ENCODE measurements at places on chromosomes 6 and 20. TPM values are rescaled to one million over a fixed set of nuclear protein-coding genes. Genes with fewer than 3 reads are reported as not detected.

Gene LST1
- 5.1 TPM for total RNA-seq

Gene SLC17A1
- not detected for total RNA-seq

Gene RAET1E
- not detected for total RNA-seq

GRCh38 chr6:122184401-122184827 lies 215.0 kb upstream of the HSF2 start:
- DNase-seq = peak; percentile 46

DNA sequence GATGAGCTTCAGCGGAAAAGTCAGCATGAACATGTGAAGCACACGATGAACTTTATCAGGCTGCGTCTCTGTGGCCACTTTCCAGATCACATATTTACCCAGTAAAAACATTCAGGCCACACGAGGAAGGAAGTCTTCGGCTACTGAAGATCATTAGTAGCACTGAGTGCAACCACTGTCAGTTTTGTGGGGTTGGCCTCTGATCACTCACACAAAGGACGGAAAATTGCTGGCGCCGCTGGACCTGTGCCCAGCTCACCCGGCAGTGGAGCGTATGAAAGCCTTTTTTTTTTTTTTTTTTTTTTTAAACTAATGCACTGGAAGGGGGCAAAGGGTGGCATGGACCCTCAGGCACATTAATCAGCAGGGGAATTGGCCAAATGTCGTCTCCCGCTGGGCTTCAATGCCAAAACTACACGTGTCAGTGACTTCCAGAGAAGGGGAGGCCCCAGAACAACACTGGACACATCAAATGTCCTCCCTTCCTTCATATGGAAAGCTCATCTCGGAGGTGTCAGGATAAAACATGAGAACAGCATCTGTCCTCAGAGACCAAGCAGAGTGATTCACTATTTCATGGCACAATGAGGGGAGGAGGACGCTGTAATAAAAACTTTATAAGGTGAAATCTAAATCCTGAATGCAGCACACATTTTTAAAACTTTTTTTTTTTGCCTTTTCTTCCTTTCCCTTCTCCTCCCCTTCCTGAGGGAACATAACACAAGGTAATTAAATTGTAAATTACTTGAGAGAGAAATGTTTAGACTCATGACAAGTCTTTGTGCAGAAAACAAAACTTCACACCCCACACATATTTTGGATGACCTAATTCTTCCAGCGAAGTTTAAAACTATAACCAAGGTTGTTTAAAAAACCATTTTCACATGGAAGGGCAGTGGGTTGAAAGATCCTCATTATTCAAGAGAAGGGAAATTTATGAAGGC lies 223.4 kb downstream of the FOXC1 start:
- DNase-seq = no peak

DNA sequence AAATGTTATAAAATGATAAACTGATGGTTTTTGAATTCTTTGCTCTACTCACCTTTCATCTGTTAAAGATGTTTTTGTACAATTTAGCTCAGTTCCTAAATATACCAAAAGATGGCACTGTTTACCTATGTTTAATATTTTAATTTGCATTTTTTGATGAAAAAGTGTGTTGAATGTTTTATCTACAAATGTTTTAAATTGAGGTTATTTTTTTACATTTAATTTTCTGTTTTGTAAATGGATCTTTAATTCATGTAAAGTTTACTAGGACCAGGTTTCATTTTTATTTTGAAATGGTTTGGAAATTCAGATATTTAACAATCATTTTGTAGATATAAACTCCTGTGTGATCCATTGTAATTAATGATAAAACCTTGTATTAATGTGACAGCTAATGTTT lies 30.0 kb downstream of the CDKAL1 start:
- peak; percentile 77 for DNase-seq

- DNase-seq = peak; percentile 53
Observed at GRCh38 chr6:107495971-107496370, 6.1 kb downstream of the SOBP start.

DNA sequence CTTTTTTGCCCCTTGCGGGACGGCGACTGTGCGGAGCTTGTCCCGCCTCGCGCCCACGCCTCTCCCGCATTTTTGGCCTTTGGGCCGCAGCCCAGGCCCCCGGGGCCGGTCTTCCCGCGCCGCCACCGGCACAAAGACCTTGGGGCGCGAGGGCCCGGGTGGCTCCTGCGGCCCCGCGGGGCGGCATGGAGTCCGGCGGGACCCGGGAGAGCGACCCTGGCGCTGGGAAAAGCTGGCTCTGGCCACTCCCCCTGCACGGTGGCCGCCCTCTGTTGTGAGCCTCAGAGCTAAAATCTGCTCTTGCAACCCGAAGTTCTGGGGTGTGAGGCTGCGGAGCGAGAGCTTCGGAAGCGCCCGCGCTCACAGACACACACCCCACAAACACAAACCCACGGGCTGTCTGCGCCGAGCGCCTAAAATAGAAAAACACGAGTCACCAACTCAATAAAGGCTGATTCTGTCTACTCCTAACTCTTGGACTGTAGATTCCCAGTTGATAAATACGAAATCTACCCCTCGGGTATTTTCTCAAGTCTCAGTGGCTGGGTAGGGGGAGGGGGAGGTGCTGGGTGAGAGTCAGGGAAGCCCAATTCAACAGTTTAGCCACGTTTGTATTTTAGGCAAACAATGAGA lies 496 bp upstream of the BEND3 start:
- DNase-seq = peak; percentile 96
